ENCODE measurements at places on chromosomes 4 and X.

GRCh38 chr4:112616984-112617383, 19.7 kb downstream of the ZGRF1 start:
- DNase-seq, result no peak

GRCh38 chrX:22357621-22358020, 84.9 kb downstream of the CBLL2 start:
- DNase-seq, result no peak

DNA sequence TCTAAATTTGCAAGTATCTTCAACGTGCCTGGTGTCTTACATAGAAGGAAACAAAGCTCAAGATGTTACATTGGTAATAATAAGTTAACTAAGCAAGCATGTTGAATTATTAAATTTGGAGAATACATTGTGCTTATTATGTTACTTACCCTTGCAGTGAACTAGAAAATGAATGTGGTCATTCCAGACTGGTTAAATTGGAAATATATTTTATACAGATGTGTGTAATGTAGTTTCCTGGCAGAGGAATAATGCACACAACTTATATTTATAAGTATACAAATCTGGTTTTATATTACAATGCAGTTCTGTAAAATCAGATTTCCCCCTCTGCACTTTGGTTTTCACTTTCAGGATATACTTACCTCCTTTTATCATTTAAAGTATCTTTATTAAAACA, 159.9 kb upstream of the SLIT2 start:
- no peak for DNase-seq

GRCh38 chrX:10045327-10046000, 78.3 kb downstream of the CLDN34 start:
- DNase-seq, result no peak

DNA sequence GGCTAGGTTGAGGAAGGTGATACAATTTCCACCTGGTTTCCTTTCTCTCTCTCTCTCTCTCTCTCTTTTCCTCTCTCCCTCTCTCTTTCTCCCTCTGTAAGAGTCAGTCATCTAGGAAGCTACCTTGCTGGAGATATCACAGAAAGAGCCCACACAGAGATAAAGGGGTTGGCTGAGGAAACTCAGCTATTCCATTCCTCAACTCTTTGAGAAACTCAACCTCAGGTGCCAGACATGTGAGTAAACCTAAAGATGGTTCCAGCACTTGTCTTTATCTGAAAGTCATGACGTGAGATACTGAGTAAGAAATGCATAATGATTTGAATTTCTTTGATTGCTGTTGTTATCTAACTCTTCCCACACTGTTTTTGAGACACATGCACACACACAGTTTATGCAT, 564.0 kb downstream of the SPOCK3 start:
- no peak for DNase-seq

GRCh38 chr4:173121076-173121561, 47.5 kb upstream of the GALNT7 start:
- DNase-seq, result no peak

DNA sequence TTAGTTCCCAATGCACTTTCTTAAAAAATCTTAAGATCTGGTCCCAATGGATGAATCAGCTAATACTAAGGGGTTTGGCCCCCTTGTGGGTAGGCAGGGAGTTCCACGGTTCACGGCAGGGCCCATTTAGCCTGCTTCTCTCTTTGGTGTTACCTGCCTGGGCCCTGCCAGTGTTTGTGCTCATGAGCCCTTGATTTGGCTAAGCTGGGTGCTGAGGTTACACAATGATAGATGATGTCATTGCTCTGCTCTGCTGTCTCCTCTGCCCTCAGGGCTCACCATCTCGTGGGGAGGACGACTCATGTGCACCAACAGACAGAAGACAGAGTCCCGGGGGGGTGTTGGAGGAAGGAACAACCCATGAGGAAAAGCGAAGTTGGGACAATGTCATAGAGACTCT, 24.4 kb downstream of the RTL5 start:
- DNase-seq, result no peak

- DNase-seq, result no peak
Observed at GRCh38 chr4:21879187-21879586, 69.4 kb downstream of the KCNIP4 start.

DNA sequence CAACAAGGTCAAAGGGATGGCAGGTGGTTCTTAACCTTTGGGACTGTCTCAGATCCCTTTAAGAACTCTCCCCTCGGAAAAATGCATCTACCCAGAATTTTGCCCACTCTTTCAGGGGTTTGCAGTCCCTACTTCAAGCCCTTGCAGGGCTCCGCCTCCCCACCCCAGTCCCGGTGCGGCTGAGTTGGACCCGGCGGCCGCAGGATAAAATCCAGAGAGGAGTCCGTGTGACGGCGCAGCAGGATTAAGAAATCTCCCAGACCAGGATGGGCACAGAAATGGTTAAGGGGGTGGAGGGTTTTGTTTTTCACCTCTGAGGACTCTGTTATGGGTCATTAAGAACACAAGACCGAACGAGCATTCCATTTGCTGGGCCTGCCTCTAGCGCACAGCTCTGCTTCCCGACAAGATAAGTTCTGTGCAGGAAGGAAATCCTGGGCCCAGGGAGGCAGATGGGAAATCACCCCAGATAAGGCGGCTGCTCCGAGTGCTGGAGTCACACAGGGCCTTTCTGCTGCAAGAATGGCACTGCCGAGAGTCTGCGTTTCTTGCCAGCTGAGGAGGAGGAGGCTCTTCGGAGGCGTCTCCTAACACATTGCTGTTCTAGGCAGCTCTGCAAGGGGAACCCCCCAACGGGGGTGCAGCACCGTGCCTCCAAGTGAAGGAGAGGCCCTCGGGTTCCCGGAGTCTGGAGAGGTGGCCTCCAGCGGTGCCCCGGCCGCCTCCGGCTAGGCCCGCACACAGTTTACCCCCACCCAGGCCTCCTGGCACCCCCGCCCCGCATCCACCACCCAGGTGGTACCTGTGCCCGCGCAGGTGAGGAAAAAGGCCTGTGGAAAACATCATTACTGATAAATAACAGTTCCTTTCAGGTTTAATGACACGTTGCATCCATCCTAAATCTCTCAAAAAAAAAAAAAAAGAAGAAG, 277.6 kb downstream of the BCOR start:
- DNase-seq, result no peak

GRCh38 chrX:139832718-139833309, 100.0 kb downstream of the ATP11C start:
- no peak for DNase-seq

DNA sequence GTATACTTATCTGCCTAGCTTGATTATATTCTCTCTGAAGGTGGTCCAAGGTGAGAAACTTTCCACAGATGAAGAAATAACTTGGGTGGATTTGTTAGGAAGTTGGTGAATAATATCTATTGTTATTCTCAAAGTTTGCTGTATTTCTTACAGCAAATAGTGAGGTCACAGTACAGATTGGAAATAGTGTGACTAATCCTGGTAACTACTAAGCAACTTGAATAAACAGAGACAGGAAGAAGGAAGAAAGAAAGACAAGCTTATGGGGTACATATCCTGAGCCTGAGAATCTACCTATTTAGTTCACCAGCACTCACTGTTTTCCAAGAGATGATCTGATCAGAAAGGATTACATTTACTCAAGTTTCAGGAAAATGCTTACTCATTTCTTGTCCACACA, 1416.1 kb downstream of the RPA4 start:
- no peak for DNase-seq

DNA sequence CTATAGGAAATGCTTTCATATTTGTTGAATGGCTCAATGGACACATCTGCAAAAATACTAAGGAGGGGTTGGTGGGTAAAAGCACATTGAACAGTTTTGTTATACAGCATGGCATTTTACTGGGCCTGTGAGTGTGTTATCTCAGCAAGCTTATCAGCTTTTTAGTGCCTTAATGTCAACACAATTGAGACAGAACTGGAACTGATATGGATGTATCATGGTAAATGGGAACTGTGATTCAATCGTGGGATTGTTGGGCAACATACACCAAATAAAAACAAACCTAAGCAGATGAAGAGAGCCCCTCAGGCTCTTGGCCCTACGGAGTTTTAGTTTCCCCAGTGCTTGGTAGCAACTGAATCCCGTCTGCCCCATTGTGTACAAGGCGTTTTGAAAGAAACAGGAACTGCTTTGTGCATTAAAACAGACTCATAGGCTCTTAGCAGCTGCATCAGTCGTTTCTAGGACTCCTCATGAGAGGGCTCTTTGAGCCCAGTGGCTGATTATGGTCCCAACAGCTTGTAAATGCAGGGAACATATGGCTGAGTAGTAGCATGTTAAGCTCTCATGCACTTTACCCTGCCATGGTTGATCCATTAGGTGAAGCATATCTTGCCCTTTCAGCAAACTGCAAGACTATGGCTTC, 7.3 kb downstream of the GPR119 start:
- no peak for DNase-seq

DNA sequence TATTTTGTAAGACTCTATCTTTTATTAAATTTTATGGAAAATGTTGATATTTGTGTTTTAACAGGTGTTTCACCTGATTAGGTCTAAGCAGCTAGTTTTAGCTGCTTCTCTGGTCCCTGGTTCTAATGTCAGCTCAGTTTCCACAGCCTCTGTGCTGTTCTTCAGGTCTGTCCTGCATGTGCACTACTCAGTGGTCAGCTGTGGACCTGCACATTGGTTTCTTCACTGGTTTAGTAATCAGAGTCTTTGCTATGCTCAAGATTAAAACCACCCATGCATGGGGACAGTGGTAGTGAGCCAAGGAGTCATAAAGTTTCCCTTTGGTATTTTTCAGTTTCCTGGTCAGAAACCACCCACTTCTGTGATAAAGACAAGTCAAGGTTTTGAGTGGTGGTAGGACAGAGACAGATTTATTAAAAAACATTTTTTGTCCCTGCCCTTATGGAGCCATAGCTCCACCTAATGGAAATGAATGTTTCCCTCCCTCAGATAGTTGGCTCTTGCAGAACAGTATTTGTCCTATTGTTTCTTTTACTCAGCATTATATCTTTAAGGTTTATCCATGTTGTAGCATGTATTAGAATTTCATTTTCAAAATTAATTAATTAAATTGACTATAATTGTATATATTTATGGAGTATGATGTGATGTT, 36.8 kb upstream of the VBP1 start:
- no peak for DNase-seq

GRCh38 chr4:165440415-165441158, 61.8 kb downstream of the CPE start:
- no peak for DNase-seq

DNA sequence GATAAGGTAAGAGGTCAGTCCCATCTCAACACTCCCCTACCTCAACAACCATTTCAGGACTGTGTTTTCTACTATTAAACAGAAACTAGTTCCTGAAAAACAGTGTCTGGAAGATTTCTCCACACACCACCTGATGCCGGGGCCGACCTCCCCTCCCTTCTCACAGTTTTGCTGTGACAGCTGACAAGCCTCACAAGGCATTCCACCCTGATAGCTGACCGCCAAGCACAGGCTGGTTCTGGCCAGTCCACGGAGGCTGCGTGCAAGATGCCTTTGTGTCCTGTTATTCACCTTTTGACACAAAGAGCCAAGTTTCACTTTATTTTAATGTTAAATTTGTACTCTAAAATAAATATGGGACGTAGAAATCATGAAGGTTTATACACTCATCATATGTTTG, 758.6 kb downstream of the PDHA2 start:
- no peak for DNase-seq

- no peak for DNase-seq
Observed at GRCh38 chrX:75642811-75643361, 120.0 kb upstream of the ZDHHC15 start.

- DNase-seq, result no peak
Observed at GRCh38 chr4:105911426-105911825, 16.2 kb downstream of the NPNT start.

- DNase-seq, result no peak
Observed at GRCh38 chr4:117134386-117134785, 49.0 kb upstream of the TRAM1L1 start.

DNA sequence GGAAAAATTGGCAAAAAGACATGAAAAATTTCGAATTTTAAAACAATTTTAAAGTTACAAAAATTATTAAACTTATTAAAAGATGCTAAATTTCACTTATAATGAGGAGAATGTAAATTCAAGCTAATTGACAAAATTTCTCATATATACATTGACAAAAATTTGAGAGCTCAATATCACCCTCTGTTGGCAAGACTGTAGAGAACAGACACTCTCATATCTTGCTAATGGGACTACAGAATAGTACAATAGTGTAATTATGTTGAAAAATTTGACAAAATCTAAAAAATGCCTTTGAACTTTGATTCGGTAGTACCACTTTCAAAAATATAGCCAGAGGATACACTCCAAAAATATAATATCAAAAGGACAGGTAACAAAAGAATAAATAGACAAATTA, 29.8 kb downstream of the DCAF8L2 start:
- DNase-seq, result no peak

Measured in stimulated activated CD4-positive, alpha-beta T cell treated with anti-CD3 and anti-CD28 coated beads, Interleukin-12 subunit alpha, Interleukin-12 subunit beta, amount 100 ng/mL, for 24 hours (primary cell).